ENCODE measurements at places on chromosomes 4 and X. TPM values are rescaled to one million over a fixed set of nuclear protein-coding genes. Genes with fewer than 3 reads are reported as not detected.

- no peak overlapping the region for H3K27ac ChIP-seq
- no peaks in the 10 kb centered on the region for H3K27me3 ChIP-seq
- peak; percentile 15 for DNase-seq
- H3K4me1 ChIP-seq: no peaks in the 10 kb centered on the region
- no peak overlapping the region for H3K4me3 ChIP-seq
Measured at GRCh38 chrX:149286940-149287349, 218.2 kb downstream of the IDS start.

Gene STX18
- total RNA-seq: 21.1 TPM

Gene PPID
- total RNA-seq: 26.5 TPM

DNA sequence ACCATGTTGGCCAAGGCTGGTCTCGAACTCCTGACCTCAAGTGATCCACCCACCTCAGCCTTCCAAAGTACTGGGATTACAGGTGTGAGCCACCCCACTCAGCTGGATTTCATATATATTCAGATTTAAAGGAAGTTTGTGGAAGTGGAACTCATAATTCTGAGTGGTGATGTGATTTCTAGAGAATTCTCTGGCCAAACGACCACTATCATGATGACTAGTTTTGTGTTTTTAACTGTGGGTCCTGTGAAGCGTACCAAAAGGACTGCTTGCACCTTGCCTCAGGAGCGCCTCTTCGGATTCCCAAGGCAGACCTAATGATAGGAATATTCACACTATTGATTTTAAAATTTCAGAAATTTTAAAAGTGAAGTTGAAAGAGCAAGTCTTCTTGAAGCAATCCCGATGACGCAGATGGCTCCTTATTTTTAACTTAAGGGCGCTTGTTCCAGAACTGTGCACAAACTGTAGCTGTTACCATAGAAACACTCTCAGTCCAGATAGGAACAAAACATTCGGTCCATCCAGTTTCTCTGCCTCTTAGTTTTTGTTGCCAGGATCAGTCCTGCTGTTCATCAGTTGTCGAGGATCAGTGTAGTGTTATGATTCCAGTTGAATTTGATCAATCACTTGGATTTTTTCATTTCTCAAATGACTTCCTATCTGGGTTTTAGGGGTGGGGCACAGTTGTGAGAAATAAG is 51.7 kb upstream of the CLCN4 start:
- H3K4me3 ChIP-seq: no peak overlapping the region
- no peaks in the 10 kb centered on the region for H3K27me3 ChIP-seq
- no peak for DNase-seq

- no peak overlapping the region for H3K27ac ChIP-seq
- H3K4me1 ChIP-seq: no peaks in the 10 kb centered on the region
- H3K4me3 ChIP-seq: no peak overlapping the region
- DNase-seq: peak; percentile 27
Measured at GRCh38 chr4:80989921-80990544, 40.5 kb upstream of the BMP3 start.

DNA sequence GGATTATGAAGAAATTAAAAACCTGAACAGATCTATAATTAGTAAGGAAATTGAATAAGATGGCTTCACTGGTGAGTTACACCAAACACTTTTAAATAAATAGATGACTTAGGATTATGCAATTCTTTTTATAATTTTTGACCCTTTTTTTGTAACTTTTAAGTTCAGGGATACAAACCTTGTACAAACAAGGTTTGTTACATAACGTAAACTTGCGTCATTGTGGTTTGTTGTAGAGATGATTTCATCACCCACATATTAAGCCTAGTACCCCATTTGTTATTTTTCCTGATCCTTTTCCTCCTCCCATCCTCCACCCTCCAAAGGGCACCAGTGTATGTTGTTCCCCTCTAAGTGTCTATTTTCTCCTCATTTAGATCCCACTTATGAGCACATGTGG is 75.7 kb downstream of the CPEB2 start:
- H3K4me3 ChIP-seq: no peak overlapping the region
- H3K36me3 ChIP-seq: no peaks in the 10 kb centered on the region
- no peaks in the 10 kb centered on the region for H3K4me1 ChIP-seq
- no peaks in the 10 kb centered on the region for H3K27me3 ChIP-seq
- no peak overlapping the region for H3K27ac ChIP-seq

Gene SETD7
- 9.4 TPM for total RNA-seq

DNA sequence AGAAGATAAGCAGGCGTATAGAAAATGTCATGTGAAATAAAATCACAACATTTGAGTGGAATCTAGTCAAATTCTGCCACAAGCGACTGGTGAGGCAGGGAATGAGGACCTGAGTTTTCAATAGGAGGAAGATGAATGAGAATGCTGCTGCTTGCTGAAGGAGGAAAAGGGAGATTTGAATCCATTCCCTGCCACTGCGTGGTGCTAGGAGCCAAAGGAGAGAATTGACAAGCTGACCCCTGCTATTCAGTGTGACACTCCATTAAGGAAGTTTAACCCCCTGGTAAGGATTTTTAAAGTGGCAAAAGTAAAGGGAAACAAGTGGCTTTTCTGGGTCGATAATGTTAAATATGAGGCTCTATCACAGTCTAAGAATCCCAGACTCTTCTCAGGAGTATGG is 314.0 kb downstream of the NAF1 start:
- H3K36me3 ChIP-seq: no peaks in the 10 kb centered on the region
- no peaks in the 10 kb centered on the region for H3K27me3 ChIP-seq
- no peaks in the 10 kb centered on the region for H3K4me1 ChIP-seq

All from naive thymus-derived CD4-positive, alpha-beta T cell (primary cell).